ENCODE measurements at places on chromosomes 3 and 15. TPM values are rescaled to one million over a fixed set of nuclear protein-coding genes. Genes with fewer than 3 reads are reported as not detected.
A peak's percentile ranks its signal among the peaks of the same experiment; 100 is the strongest.

- H3K4me3 ChIP-seq: no peak overlapping the region
- no peaks in the 10 kb centered on the region for H3K27me3 ChIP-seq
- peaks cover 13% of the 10 kb centered on the region for H3K36me3 ChIP-seq
- H3K4me1 ChIP-seq: peaks cover 31% of the 10 kb centered on the region
- H3K27ac ChIP-seq: no peak overlapping the region
- DNase-seq: no peak
Measured at GRCh38 chr3:123609063-123609462, 24.2 kb upstream of the HACD2 start.

GRCh38 chr3:126685021-126685420 lies 19.0 kb upstream of the CHCHD6 start:
- no peak for DNase-seq
- no peak overlapping the region for H3K4me3 ChIP-seq
- no peaks in the 10 kb centered on the region for H3K27me3 ChIP-seq
- peak overlapping the region; percentile 60 for H3K27ac ChIP-seq

DNA sequence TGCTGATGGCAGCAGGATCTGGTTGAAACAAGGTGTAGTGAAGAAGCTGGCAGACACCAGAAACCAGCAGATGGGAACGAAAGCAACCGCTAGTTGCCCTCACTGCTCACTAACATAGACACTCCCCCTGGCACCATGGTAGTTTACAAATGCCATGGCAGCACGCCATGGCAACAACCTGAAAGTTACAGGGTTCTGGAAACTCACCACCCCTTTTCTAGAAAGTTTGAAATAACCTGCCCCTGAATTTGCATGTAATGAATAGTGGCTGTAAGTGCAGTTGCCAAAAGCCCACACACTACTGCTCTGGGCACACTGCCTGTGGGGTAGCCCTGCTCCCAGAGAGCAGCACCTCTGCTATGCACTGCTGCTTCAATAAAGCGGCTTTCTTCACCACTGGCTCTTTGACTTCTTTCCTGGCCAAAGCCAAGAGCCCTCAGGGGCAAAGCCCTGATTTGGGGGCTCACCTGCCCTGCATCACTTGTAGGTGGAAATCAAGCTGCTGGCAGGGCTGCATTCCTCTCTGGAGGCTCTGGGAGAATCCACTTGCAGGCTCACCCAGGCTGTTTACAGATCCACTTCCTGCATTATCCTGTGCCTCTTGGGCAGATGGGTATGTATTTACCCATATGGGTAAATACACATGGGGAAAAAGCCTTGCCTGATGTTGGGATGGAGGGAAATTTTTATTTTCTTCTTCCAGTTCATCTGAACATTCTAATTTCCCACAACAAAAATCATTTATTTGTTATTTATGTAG lies 2.0 kb upstream of the GP9 start:
- H3K27me3 ChIP-seq: no peaks in the 10 kb centered on the region
- H3K4me3 ChIP-seq: no peak overlapping the region
- H3K4me1 ChIP-seq: no peaks in the 10 kb centered on the region
- no peak for DNase-seq

DNA sequence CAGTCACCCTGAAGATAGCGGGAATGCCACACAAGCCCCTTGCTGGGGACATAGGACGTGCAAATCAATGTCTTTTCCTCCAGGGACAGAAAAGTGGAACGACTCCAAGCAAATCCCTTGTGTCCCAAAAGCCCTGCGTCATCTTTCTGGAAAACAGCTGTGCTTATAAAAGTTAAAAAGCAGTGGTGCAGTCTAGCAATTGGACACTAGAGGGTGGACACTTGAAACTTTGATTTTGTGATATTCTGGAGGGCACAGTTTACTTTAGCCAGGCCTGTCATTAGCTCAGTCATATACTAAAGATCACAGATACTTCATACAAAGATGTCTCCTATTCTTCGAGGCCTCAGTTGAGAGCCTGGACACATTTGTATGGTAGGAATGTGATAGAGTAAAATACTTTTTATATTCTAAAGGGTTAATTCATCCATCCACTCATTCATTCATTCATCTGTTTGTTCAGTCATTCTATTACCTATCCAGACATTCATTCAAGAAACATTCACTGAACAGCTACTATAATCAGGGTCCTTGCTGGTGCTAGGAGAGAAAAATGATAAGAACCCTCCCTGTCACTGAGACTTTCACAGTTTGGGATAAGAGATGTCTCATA lies 63.8 kb upstream of the ANKRD34C start:
- no peaks in the 10 kb centered on the region for H3K27me3 ChIP-seq
- H3K4me3 ChIP-seq: no peak overlapping the region
- DNase-seq: no peak

- H3K27me3 ChIP-seq: no peaks in the 10 kb centered on the region
- no peaks in the 10 kb centered on the region for H3K4me1 ChIP-seq
- H3K36me3 ChIP-seq: peaks cover 50% of the 10 kb centered on the region
- DNase-seq: no peak
Measured at GRCh38 chr3:169984292-169984691, 17.7 kb downstream of the SEC62 start.

GRCh38 chr3:59750391-59750790 lies 700.6 kb upstream of the CFAP20DC start:
- H3K36me3 ChIP-seq: no peaks in the 10 kb centered on the region
- H3K4me1 ChIP-seq: no peaks in the 10 kb centered on the region
- H3K4me3 ChIP-seq: no peak overlapping the region
- no peak overlapping the region for H3K27ac ChIP-seq

GRCh38 chr15:100764778-100765466 lies 114.7 kb upstream of the ALDH1A3 start:
- H3K27ac ChIP-seq: no peak overlapping the region
- H3K4me3 ChIP-seq: no peak overlapping the region
- no peaks in the 10 kb centered on the region for H3K27me3 ChIP-seq

DNA sequence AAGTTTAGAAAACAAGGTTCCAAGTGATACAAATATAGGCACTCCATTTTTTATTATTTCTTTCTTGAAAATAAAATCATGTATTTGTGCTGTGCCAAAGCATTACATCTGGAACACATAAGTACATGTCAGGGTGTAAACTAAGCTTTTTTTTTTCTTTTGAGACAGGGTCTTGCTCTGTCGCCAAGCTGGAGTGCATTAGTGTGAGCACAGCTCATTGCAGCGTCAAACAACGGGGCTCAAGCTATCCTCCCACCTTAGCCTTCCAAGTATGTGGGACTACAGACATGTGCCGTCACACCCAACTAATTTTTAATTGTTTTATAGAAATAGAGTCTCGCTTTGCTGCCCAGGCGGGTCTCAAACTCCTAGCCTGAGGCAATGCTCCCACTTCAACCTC lies 9.0 kb downstream of the SPATA12 start:
- no peak overlapping the region for H3K4me3 ChIP-seq
- H3K27me3 ChIP-seq: no peaks in the 10 kb centered on the region

GRCh38 chr3:180871901-180872300 lies 40.6 kb upstream of the FXR1 start:
- no peaks in the 10 kb centered on the region for H3K27me3 ChIP-seq
- peak; percentile 19 for DNase-seq
- peak overlapping the region; percentile 51 for H3K27ac ChIP-seq
- peak overlapping the region; percentile 15 for H3K4me3 ChIP-seq
- H3K4me1 ChIP-seq: peaks cover 7% of the 10 kb centered on the region
- H3K36me3 ChIP-seq: no peaks in the 10 kb centered on the region

- no peak for DNase-seq
- no peaks in the 10 kb centered on the region for H3K27me3 ChIP-seq
- no peak overlapping the region for H3K4me3 ChIP-seq
Measured at GRCh38 chr3:107111872-107112271, 265.4 kb upstream of the CCDC54 start.

GRCh38 chr3:116444819-116445310 lies 422 bp downstream of the LSAMP start:
- no peaks in the 10 kb centered on the region for H3K4me1 ChIP-seq
- DNase-seq: no peak
- peak overlapping the region; percentile 30 for H3K4me3 ChIP-seq
- no peaks in the 10 kb centered on the region for H3K36me3 ChIP-seq
- no peaks in the 10 kb centered on the region for H3K27me3 ChIP-seq
- no peak overlapping the region for H3K27ac ChIP-seq

GRCh38 chr3:23036728-23037127 lies 166.4 kb upstream of the UBE2E2 start:
- no peak for DNase-seq
- no peaks in the 10 kb centered on the region for H3K27me3 ChIP-seq
- H3K36me3 ChIP-seq: no peaks in the 10 kb centered on the region
- peaks cover 11% of the 10 kb centered on the region for H3K4me1 ChIP-seq
- peak overlapping the region; percentile 10 for H3K4me3 ChIP-seq

- H3K27ac ChIP-seq: no peak overlapping the region
- no peaks in the 10 kb centered on the region for H3K27me3 ChIP-seq
- H3K4me3 ChIP-seq: peak overlapping the region; percentile 64
- no peak for DNase-seq
- peaks cover 23% of the 10 kb centered on the region for H3K4me1 ChIP-seq
- no peaks in the 10 kb centered on the region for H3K36me3 ChIP-seq
Measured at GRCh38 chr15:66622591-66623022, 56.8 kb upstream of the LCTL start.

- DNase-seq: no peak
- H3K27ac ChIP-seq: no peak overlapping the region
- H3K36me3 ChIP-seq: no peaks in the 10 kb centered on the region
- no peak overlapping the region for H3K4me3 ChIP-seq
Measured at GRCh38 chr15:88997531-88997930, 84.4 kb upstream of the MFGE8 start.

DNA sequence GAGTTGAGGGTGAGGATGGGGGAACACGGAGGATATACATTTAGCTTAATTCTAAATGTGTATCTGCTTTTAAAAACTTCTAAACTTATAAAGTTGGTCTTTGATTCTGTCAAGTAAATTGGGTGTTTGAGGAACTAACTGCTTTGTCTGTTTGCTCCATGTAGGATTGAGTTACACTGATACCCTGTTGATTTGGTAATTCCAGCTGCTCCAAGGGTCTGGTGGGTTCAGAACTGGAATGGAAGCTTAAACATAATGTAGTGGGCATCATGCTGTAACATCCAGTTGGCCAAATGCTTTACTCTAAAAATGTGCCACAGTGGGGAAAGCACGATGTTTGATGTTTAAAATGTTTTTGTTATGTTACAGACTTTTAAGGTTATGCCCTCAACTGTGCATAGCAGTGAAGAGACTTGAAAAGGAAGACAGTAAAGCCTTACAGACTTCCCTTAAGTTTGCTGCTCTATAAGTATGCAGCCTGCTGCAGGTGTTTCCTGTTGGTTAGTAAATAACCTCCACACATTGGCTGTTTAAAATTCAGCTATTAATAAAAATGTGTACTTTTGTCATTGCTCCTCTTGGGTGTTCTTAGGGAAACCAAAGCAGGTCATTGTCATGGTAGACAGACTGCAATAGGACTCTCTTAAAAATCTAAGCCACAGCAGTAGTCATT lies 5.9 kb upstream of the EDEM1 start:
- no peak for DNase-seq
- H3K27ac ChIP-seq: no peak overlapping the region
- H3K4me1 ChIP-seq: peaks cover 7% of the 10 kb centered on the region
- H3K4me3 ChIP-seq: no peak overlapping the region
- H3K36me3 ChIP-seq: peaks cover 15% of the 10 kb centered on the region

DNA sequence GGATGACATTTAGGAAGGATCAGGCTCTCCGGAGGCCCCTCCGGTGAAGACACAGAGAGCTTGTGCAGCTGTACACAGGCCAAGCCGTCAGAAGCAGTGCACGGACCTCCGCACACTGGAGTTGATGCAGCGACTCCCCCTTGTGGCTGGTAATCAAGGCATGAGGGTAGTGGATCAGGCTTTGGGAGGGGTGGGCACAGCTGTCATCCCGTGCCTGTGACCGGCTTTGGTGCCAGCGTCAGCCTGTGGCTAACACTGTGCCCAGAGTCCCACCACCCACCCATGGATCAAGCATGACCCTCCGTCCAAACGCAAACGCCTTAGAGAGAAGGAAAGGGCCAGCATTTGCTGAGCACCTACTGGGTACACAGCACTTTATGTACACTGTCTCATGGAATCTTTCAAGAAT lies 8.2 kb upstream of the GRIP2 start:
- no peaks in the 10 kb centered on the region for H3K36me3 ChIP-seq

- peaks cover 2% of the 10 kb centered on the region for H3K4me1 ChIP-seq
- no peaks in the 10 kb centered on the region for H3K27me3 ChIP-seq
- H3K4me3 ChIP-seq: peak overlapping the region; percentile 96
- DNase-seq: no peak
- H3K27ac ChIP-seq: peak overlapping the region; percentile 92
- H3K36me3 ChIP-seq: no peaks in the 10 kb centered on the region
Measured at GRCh38 chr15:65285291-65286068, 1.2 kb downstream of the PARP16 start.

- H3K36me3 ChIP-seq: no peaks in the 10 kb centered on the region
- no peaks in the 10 kb centered on the region for H3K27me3 ChIP-seq
- H3K27ac ChIP-seq: no peak overlapping the region
- no peak for DNase-seq
- no peak overlapping the region for H3K4me3 ChIP-seq
Measured at GRCh38 chr3:139235192-139235591, 108.6 kb upstream of the MRPS22 start.

CEP152 gene
- total RNA-seq: 3.3 TPM

NRROS gene
- 4.7 TPM for total RNA-seq

MORC1 gene
- total RNA-seq: not detected

NAALADL2 gene
- total RNA-seq: 21.0 TPM

LIPH gene
- 2.0 TPM for total RNA-seq

SLCO3A1 gene
- total RNA-seq: 16.5 TPM

LIPC gene
- not detected for total RNA-seq

TM4SF18 gene
- total RNA-seq: 4.9 TPM

CSTA gene
- 12.3 TPM for total RNA-seq

All from thoracic aorta (tissue), 2 donors.